Lower leg skin (tissue), 4 donors: ENCODE measurements at places on chromosomes 6 and 20. TPM values are rescaled to one million over a fixed set of nuclear protein-coding genes. Genes with fewer than 3 reads are reported as not detected.

The HLA-DPA1 gene
- total RNA-seq, result 87.1 TPM

The UNC93A gene
- 107 TPM for total RNA-seq

The ME1 gene
- 24.3 TPM for total RNA-seq

The PNLDC1 gene
- 0.57 TPM for total RNA-seq

The MTHFD1L gene
- 2.1 TPM for total RNA-seq

The ABHD16B gene
- not detected for total RNA-seq

The FUCA2 gene
- 3.3 TPM for total RNA-seq

The LRRC73 gene
- not detected for total RNA-seq

The SIRPD gene
- total RNA-seq, result not detected

The PTK6 gene
- 87.0 TPM for total RNA-seq

The BEND6 gene
- 0.42 TPM for total RNA-seq

The HFE gene
- total RNA-seq, result 6.7 TPM

The BTNL2 gene
- total RNA-seq, result not detected

The THBD gene
- 213 TPM for total RNA-seq

The NRN1 gene
- total RNA-seq, result 3.9 TPM

The DEFB132 gene
- not detected for total RNA-seq

The MAP7 gene
- total RNA-seq, result 38.7 TPM

The TRAPPC3L gene
- total RNA-seq, result not detected

The SLA2 gene
- 0.52 TPM for total RNA-seq

The RGS19 gene
- 10.4 TPM for total RNA-seq

The ANKRD66 gene
- not detected for total RNA-seq

The ADGB gene
- not detected for total RNA-seq

The HLA-DOA gene
- 4.3 TPM for total RNA-seq

The MRPS26 gene
- 71.5 TPM for total RNA-seq

The RPS6KA2 gene
- 44.2 TPM for total RNA-seq

The GPR6 gene
- not detected for total RNA-seq

The PTPRA gene
- total RNA-seq, result 50.7 TPM

The TTLL9 gene
- total RNA-seq, result not detected

The FLRT3 gene
- total RNA-seq, result 23.0 TPM
